Left kidney (tissue), 8 donors: ENCODE measurements at places on chromosomes 3 and 15.

- DNase-seq = no peak
Measured at GRCh38 chr15:56261854-56262509, 18.3 kb upstream of the RFX7 start.

GRCh38 chr3:186235554-186235953 lies 126.5 kb downstream of the DGKG start:
- no peak for DNase-seq

GRCh38 chr3:41169023-41169422 lies 30.3 kb upstream of the CTNNB1 start:
- DNase-seq = no peak

- no peak for DNase-seq
Measured at GRCh38 chr15:68487087-68487843, 55.3 kb upstream of the ITGA11 start.
